ENCODE measurements at places on chromosomes 6 and 20.

GRCh38 chr6:168574699-168575195, 133.8 kb downstream of the SMOC2 start:
- DNase-seq = no peak

DNA sequence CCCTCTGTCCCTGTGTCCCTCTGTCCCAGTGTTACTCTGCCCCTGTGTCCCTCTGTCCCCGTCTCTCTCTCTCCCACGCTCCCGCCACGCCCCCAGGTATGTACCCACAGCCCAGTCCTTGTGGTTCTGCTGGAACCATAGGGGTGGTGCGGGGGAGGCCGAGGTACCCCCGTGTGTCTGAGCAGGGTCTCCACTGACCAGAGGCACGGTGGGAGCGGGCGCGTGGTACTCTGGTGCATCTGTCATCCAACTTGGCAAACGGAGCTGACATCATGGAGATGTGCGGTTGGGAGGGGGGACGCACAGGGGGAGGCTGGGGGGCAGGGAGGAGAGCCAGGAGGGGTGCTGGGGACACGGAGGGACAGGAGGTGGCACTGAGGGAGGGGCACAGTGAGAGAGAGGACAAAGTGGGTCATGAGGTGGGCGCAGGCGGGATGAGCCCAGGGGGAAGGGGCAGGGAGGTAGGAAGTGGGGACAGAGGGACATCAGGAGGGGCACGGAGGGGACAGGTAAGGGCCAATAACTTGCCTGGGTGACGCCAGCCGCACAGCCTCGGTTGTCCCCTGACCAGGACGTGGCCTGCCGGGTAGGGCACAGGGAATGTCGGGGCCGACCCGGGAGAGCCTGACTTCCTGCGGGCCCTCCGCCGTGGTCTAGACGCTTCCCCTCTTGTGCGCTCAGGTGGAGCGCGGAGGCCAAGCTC, 163.6 kb upstream of the PDE10A start:
- DNase-seq = no peak

GRCh38 chr6:17423026-17423425, 29.6 kb downstream of the CAP2 start:
- no peak for DNase-seq

GRCh38 chr6:4812068-4812467, 35.9 kb downstream of the CDYL start:
- DNase-seq = no peak

GRCh38 chr6:31956796-31957195, 2.0 kb downstream of the NELFE start:
- no peak for DNase-seq
